Stimulated activated naive CD4-positive, alpha-beta T cell treated with Interleukin-2 at 50 U/mL for 16 hours (primary cell): ENCODE measurements at places on chromosomes 7 and 10.

DNA sequence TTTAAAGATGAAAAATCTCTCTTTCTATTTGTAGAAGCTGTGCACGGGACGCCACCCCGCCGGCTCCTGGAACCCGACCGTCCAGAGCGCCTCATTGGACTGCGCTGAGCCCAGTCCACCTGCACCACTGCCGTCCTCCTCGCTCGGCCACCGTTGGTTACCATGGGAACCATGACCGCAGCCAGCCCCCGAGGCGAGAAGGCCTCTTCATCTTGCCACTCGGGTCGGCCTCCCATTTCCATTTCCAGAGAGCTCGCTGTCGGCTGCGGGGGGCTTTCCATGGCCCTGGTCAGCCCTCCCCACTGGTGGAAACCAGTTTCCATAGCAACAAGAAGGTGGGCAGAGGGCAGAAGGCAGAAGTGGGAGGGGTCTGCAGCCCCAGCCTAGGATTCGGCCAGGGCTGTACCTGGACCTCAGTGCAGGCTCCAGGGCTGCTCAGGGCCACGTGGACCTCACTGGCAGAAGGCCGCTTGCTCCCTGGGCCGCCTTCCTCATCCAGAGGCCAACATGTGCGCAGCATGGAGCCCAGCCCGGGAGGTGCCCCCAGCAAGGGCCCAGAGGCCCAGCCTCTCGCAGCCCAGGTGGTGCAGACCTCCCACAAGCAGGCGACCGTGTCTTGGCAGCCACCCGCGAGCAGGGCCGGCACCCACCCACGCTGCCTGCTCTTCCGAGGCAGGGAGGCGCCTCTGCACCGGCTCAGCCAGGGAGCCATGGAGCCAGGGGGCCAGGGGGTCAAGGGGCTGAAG is 283.5 kb upstream of the PPP2R2D start:
- no peak for DNase-seq

GRCh38 chr7:5377816-5378215 is 45.8 kb downstream of the TNRC18 start:
- DNase-seq = no peak

GRCh38 chr7:1689311-1689710 is 19.2 kb downstream of the ELFN1 start:
- DNase-seq = no peak

DNA sequence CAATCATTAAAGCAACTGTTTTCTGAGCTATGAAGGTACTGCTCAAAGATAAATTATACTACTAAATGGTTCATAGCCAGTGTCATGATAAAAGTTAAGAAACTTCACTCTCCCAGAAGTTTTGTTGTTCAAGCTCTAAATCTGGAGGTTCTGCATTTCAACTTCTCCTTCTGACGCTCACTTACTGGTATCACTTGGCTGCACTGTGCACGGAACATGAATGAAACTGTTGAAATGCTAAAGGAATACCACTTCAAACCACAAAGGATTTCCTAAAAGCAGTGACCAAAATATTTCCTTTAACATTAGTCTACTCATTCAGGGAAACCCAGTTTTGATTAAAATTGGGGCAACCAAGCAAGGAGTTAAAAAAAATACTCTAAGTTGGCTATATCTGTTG is 93.6 kb downstream of the UBE2H start:
- no peak for DNase-seq

- no peak for DNase-seq
Observed at GRCh38 chr7:12721286-12721830, 33.9 kb downstream of the ARL4A start.

- DNase-seq = no peak
Observed at GRCh38 chr10:86968994-86969355, 693 bp downstream of the ADIRF start.

GRCh38 chr7:117756586-117757085 is 116.6 kb downstream of the CTTNBP2 start:
- DNase-seq = no peak

GRCh38 chr7:100801833-100802568 is 25.3 kb downstream of the EPHB4 start:
- DNase-seq = no peak

DNA sequence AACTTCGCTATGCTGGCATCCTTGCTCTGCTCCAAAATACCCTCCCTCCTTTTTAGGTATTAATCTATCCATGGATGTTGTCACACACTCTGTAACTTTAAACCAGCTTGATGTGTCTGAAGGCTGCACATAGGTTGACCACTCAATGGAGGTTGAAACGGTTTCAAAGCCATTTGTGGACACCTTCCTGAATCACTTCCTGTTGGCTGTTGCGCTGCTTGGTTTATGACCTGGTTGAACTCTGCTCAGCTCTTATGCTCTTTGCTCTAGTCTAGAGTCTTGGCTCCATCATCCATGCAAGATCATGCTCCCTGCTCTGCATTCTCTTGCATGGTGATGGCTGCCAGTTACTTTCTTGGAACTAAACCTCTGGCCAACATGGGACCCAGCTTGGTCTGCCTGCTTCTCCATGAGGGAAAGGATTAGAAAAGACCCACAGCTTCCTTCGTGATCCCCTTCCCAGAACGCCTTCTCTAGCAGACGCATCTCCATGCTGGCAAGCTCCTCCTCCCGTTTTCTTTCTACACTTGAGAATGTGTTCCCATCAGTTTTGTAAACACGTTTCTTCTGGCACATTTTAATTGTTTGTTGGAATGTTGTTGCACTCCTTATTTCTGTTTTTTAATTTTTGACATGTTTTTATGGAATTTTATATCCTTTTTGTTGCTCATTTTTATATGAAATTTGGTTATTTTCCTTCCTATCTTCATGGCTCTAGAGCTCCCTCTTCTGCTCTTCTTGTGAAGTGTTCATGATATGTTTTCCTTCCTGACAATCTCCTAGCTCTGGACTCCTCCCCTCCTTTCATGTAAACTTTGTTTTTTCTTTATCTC is 149.8 kb downstream of the XPNPEP1 start:
- DNase-seq = no peak

GRCh38 chr10:23359692-23360380 is 15.2 kb upstream of the C10orf67 start:
- DNase-seq = no peak

- no peak for DNase-seq
Observed at GRCh38 chr7:18179093-18179492, 151.4 kb upstream of the PRPS1L1 start.

DNA sequence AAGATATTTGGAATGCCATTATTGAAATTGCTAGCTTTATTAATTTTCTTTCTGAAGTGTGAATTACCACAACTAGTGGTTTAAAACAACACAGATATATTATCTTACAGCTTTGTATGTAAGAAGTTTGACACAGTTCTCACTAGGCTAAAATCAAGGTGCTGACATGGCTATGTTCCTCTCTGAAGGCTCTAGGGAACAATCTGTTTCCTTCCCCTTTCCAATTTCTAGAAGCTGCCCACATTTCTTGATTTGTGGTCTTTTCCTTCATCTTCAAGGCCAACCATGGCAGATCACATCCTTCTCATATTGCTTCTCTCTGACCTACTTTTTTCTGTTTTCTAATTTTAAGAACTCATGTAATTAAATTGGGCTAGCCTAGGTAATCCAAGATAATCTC is 43.3 kb upstream of the SLC26A3 start:
- no peak for DNase-seq

DNA sequence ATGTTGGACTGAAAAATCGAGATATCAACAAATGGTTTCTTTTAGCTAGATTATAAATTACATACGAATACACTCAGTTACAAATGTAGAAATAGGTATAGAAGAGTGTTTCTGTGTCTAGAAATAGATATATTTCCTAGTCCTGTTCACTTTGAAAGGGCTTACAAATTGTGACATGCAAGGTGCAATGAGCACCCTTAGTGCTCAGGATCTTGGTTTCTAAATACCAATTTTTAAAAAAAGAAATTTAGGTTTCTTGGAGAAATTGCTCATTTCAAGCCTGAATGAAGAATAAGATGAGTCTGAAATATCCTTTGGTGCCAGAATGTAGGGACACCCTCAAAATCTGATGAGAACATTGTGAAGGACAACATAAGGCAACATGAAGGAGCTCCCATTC is 306.0 kb downstream of the CRPPA start:
- DNase-seq = no peak

- DNase-seq = no peak
Observed at GRCh38 chr7:112172870-112173567, 33.2 kb downstream of the DOCK4 start.

DNA sequence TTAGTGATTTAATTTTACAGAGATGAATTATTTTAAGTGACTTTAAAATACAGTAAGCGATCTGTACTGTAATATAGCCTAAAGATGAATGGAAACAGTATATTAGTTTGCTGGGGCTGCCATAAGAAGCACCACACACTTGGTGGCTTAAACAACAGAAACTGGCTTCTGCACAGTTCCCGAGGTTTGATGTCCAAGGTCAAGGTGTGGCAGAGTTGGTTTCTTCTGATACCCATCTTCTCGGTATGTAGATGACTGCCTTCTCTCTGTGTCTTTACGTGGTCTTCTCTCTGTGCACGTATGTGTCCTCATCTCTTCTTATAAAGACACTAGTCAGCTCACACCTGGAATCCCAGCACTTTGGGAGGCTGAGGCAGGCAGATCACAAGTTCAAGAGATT is 64.0 kb upstream of the KMT2E start:
- no peak for DNase-seq

GRCh38 chr10:12826800-12827372 is 174.6 kb downstream of the CCDC3 start:
- no peak for DNase-seq

DNA sequence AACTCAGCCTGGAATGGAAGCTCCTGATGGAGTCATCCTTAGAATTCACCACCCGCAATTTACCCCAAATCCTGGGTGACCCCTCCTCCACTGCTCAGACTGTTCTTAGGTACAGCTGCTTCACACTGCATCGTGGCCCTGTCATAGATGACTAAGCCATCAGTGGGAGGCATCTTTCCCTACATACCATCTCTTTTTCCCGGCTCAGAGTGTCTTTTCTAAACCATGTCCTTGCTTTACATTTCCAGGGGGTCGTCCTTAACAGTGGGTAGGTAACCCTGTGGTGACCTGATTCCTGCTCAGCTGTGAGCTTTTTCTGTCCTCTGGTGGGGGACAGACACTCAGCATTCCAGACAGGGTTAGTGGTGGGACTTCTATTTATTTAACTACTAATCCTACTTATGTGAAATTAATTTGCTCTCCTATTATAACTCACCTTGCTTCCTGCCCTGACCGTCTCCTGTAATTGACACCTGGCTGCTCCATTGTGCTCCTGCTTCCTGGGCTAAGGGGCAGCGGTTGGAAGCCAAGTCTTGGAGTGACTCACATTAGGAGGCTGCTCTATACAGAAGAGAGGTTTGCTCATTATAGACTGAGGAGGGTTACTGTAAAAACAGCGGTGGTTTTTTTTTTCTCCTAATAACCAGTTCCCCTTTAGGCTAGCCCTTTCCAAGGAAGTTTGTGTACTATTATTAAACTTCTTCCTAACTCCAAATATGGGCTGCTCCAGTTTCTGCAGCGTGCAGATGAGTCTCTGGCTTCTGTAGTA is 40.6 kb downstream of the PYROXD2 start:
- no peak for DNase-seq

DNA sequence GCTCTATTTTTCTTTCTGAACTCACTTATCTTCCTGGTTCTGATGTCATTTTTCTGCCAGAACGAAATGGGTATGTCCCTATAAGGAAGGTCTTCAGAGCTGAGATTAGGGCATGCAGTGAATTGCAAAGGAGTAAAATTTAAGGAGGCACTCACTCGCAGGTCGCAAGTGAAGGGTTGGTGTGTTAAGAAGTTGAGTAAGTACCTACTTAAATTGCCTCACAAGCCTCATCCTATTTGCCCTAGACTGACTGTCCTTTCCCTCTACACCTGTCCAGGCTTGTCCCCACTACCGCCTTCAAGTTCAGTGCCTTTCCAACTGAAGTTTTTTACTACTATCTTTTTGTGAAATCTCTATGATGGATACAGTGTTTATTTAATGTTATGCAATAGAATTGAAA is 191.5 kb downstream of the AHR start:
- DNase-seq = no peak

DNA sequence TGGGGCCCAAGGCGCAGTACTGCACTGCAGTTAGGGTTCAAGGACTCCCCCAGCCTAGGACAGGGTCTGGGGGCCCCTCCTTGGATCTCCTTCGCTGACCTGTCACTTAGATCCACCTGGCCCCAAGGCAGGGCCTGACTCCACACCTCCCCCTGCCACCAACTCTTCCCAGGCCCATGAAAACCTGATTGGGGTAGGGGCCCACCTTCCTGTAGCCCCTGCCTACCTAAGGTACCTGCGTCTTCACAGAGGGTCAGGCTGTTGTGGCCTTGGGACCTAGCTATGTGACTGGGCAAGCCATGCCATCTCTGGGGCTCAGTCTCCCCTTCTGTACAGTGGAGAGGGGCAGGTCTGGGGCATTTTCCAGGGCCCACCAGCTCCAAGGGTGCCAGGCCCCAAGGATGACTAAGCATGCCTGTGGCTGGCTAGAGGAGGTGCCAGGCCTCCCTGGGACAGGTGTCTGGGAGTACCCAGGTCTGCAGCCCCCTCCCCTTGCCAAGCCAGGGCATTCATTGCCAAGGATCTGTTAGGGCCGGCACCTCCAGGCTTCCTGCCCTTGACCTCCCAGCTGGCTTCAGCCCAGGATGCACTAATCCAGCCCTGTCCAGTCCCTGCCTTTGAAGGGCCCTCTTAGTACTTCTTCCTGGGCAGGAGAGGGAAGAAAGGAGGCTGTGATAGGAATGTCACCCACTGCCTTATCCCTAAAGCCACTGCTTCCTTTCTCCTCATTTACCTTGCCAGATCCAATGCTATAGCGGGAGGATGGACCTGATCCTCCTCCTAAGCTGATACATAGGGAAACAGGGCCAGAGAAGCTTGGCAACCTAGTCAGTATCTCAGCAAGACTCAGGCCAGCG is 1.3 kb downstream of the LIMK1 start:
- DNase-seq = no peak
